ENCODE measurements at places on chromosomes 11 and 22.

DNA sequence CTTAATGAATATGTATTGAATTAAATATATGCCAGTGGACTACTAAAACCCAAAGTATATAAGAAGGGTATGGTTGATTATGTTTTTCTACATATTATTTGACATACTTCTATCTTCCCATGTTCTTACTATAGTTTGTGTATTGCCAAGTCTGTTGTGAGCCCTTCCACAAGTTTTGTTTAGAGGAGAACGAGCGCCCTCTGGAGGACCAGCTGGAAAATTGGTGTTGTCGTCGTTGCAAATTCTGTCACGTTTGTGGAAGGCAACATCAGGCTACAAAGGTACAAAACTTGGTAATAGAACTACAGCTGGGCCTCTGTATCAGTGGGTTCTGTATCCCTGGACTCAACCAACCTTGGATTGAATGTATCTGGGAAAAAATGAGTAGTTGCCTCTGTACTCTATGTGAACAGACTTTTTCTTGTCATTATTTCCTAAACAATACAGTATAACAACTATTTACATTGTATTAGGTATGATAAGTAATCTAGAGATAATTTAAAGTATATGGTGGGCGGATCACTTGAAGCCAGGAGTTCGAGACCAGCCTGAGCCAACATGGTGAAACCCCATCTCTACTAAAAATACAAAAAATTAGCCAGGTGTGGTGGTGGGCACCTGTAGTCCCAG, 38.7 kb upstream of the TTC36 start:
- no peak overlapping the region for H3K27ac ChIP-seq
- no peaks in the 10 kb centered on the region for H3K4me1 ChIP-seq
- no peak overlapping the region for H3K4me3 ChIP-seq
- peak; percentile 83 for DNase-seq
- H3K36me3 ChIP-seq = peaks cover 55% of the 10 kb centered on the region
- no peaks in the 10 kb centered on the region for H3K27me3 ChIP-seq

GRCh38 chr11:78228467-78228866, 39.7 kb downstream of the USP35 start:
- peak; percentile 25 for DNase-seq
- H3K36me3 ChIP-seq = peaks cover 42% of the 10 kb centered on the region

DNA sequence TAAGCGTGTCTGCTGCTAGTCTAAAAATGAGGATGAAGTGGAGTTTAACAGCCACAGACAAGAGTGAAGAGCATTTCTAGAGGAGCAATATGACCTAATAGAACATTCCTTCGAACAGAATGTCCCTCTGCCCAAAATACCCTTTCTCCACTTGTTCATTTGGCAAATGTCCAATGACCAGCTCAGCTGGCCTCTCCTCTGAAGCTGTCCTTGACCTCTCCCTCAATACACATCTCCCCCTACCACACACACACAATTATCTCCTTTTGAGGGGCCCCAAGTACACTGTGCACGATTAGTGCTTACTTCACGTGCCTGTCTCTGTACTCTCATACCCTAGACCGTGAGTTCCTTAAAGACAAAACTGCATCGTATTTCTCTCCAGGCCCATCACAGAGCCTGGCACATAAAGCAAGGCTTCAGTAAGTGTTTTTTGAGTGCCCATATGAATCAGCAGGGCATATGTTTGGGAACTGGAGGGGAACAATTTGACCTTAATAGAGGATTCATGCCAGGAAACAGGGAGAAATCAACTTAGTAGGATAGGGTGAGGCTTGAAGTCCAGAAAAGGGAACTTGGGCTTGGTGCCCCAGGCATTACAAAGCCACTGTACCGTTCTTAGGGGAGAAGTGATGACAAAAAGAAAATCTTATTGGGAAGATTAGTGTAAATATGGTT, 18.1 kb upstream of the NCAM1 start:
- H3K27me3 ChIP-seq = peaks cover 20% of the 10 kb centered on the region
- no peak overlapping the region for H3K4me3 ChIP-seq
- H3K27ac ChIP-seq = no peak overlapping the region
- no peak for DNase-seq

DNA sequence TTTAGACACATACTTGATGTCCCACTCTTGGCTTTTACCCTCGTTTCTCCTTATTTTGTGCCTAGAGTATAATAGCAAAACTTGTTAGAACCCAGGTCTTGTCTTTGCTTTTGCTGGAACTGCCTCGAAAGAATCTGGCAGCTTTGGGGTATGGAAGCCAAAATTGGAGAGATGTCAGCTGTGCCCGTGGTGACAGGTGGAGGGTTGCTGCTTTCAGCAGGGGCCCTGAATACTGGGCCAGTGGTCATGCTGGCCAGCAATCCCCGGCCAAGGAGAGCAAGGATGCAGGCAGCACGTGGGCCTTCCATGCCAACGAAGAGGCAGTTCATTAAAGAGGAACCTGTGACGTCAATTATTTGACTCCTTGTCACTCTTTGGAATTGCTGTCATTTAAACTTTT, 181.1 kb downstream of the HIPK3 start:
- DNase-seq = no peak
- peaks cover 5% of the 10 kb centered on the region for H3K27me3 ChIP-seq
- no peaks in the 10 kb centered on the region for H3K36me3 ChIP-seq

DNA sequence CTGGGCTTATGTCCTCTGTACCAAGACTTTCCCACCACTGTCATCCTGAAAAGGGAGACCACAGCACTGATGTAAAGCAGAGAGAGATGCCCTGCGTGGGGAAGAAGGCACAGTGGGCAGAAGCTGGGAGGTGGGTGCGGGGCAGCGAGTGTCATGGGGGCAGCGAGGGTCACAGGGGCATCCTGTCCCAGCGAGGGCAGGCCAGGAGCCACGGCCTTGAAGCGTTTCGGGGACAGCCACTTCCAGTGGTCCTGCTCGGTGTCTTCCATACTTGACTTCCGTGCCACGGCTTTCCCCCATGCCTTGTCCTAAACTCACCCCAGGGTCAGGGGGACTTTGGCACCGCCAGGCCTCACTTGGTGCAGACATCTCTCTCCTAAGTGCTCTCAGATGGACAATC, 1121.3 kb downstream of the TBC1D22A start:
- no peak overlapping the region for H3K27ac ChIP-seq
- H3K27me3 ChIP-seq = no peaks in the 10 kb centered on the region
- H3K36me3 ChIP-seq = no peaks in the 10 kb centered on the region
- no peaks in the 10 kb centered on the region for H3K4me1 ChIP-seq
- DNase-seq = no peak

DNA sequence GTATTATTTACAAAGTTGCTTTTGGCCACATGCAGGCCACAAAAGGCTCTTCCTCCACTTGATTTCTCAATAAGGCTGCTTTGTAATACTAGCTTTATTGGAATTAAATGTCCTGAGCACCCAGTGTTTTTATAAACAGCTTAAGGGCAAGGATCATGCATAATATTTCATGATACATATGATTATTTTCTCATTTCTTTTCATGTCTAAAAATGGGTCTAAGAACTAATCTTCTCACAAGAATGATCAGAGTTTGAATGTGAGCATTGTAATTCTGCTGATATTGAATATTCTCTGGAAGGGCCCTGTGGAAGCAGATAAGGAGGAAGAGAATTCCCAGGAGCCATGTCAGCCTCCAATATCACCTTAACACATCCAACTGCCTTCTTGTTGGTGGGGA, at the start of gene OR52K2:
Gene OR52K2, plus strand, starts transcription at position 301 of the 400 bp plus-strand sequence. Its CDS starts 45 bp downstream, at position 346.
- no peak within 1 kb of the TSS for H3K27ac ChIP-seq
- H3K4me1 ChIP-seq = peaks cover under 1% of the 10 kb centered on the region
- peaks cover 2% of the 10 kb centered on the region for H3K27me3 ChIP-seq

DNA sequence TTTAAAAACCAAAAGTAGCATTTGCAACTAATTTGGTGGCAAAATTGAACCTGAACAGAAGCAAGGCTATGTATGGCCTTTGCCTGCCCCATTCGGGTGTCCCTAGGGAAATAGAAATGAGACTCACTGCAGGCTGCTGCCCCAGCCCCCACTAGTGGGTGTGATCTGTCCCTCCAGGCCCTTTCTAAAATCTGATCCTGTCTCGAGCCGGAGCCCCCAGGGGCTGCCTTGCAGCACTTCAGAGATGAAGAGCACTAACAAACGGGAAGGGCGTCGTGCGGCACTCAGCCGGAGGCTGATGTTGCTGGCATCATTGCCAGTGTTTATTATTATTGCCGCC, 43.2 kb downstream of the CD82 start:
- no peaks in the 10 kb centered on the region for H3K27me3 ChIP-seq
- H3K4me1 ChIP-seq = peaks cover 78% of the 10 kb centered on the region
- no peak for DNase-seq
- H3K36me3 ChIP-seq = peaks cover 78% of the 10 kb centered on the region

DNA sequence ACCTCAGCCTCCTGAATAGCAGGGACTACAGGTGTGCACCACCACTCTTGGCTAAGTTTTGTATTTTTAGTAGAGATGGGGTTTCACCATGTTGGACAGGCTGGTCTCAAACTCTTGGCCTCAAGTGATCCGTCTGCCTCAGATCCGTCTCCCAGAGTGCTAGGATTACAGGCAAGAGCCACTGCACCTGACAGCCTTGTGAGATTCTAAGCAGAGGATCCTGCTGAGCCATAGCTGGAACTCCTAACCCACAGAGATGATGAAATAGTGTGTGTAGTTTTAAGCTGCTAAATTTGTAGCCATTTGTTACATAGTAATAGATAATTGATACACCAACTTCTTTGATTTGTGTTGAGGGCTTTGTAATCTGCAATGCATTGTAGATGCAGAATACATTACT, 51.1 kb downstream of the CLMP start:
- H3K27ac ChIP-seq = no peak overlapping the region
- no peak overlapping the region for H3K4me3 ChIP-seq
- peaks cover 4% of the 10 kb centered on the region for H3K27me3 ChIP-seq
- H3K36me3 ChIP-seq = no peaks in the 10 kb centered on the region
- DNase-seq = no peak
- no peaks in the 10 kb centered on the region for H3K4me1 ChIP-seq

DNA sequence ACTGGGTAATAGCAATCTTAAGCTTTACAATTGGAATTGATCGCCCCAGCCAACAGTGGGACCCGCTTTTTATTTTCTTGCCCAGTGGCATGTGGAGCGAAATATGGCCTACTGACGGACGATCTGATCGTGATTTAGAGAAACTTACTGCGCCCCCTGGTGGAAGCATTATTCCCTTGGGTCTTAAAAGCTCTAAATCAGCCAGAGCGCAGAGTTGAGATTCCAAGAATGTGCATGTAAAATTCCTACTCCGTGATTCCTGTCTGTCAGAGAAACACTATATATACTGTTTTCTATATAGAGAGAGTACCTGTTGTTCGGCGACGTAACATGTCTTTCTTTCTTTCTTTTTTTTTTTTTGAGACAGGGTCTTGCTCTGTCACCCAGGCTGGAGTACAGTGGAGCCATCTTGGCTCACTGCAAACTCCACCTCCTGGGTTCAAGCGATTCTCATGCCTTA, 3.7 kb upstream of the DPF2 start:
- DNase-seq = peak; percentile 82
- H3K4me3 ChIP-seq = no peak overlapping the region
- H3K27me3 ChIP-seq = no peaks in the 10 kb centered on the region
- H3K36me3 ChIP-seq = peaks cover 4% of the 10 kb centered on the region

DNA sequence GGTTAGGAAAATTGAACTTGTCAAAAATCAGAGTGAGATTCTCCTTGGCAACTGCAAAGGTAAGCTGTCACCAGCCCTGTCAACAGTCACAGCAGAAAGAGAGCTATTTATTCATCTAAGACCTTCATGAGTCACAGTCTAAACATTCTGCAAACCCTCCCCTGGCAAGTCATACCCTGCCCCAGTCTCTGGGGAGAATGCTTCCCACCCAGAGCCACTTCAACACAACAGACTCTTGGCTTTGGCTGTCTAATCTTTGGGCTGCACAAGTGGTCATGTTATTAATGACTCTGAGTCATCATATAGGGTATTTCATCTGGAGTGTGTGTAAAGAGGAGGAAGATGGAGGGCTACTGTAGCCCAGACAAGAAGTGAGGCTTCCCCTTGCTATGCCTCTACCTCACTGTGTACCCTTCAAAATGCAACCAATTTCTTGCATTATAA, 153.4 kb downstream of the CCDC34 start:
- no peaks in the 10 kb centered on the region for H3K36me3 ChIP-seq
- H3K27ac ChIP-seq = no peak overlapping the region
- DNase-seq = no peak
- no peaks in the 10 kb centered on the region for H3K4me1 ChIP-seq
- no peak overlapping the region for H3K4me3 ChIP-seq
- peaks cover 3% of the 10 kb centered on the region for H3K27me3 ChIP-seq

- peaks cover 8% of the 10 kb centered on the region for H3K27me3 ChIP-seq
- no peak for DNase-seq
- H3K4me1 ChIP-seq = peaks cover 3% of the 10 kb centered on the region
Observed at GRCh38 chr11:36309779-36310178, 13.7 kb downstream of the PRR5L start.

- H3K4me3 ChIP-seq = no peak within 1 kb of the TSS
- no peak for DNase-seq
- H3K4me1 ChIP-seq = no peaks in the 10 kb centered on the region
- no peaks in the 10 kb centered on the region for H3K36me3 ChIP-seq
- H3K27ac ChIP-seq = no peak within 1 kb of the TSS
Observed at GRCh38 chr11:70078095-70078780, at the start of gene ANO1. TSS of gene ANO1 (plus strand) at chr11:70078317. CDS start at chr11:70078607, 290 bp downstream.

- no peaks in the 10 kb centered on the region for H3K4me1 ChIP-seq
- H3K4me3 ChIP-seq = no peak overlapping the region
- no peak overlapping the region for H3K27ac ChIP-seq
- no peaks in the 10 kb centered on the region for H3K27me3 ChIP-seq
- no peaks in the 10 kb centered on the region for H3K36me3 ChIP-seq
- no peak for DNase-seq
Observed at GRCh38 chr11:96761451-96761850, 371.6 kb downstream of the JRKL start.

DNA sequence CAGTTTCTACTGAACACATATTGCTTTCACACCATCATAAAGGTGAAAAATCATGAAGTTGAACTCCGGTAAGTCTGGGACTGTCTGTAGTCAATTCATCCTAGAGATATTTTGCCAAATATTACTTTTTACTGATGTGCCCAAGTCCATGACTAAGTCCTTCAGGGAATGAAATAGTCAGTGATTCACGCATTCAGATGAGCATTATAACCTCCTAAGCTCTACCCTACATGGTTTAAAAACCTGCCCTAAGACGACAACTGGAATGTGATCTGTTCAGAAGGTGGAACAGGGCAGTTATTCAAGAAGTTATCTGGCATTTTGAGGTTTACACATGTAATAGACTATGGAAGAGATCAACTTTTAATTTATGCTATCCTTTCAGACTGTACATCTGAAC, 125.6 kb downstream of the TRPC6 start:
- H3K4me1 ChIP-seq = no peaks in the 10 kb centered on the region
- H3K27me3 ChIP-seq = no peaks in the 10 kb centered on the region
- H3K4me3 ChIP-seq = no peak overlapping the region
- no peak overlapping the region for H3K27ac ChIP-seq
- DNase-seq = no peak

DNA sequence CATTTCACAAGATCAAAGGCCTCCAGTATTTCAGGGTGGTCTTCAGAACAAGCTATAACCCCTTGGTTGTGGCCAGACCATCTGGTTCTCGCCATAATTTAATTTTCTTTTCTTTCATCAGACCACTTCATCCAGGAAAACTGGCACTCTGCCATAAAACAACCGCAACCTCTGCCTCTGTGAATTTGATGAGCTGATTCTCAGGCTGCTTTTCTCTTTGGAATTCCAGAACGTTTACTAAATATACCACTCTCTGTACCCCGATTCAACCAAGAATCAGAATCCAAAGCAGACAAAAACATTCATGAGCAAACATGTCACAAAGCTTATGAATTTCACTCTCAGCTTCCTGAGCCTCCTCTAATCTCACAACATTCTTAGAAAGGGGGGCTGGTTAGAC, 331.8 kb upstream of the SYN3 start:
- no peak overlapping the region for H3K4me3 ChIP-seq
- no peak overlapping the region for H3K27ac ChIP-seq
- no peaks in the 10 kb centered on the region for H3K4me1 ChIP-seq
